Stimulated activated CD8-positive, alpha-beta memory T cell treated with anti-CD3 and anti-CD28 coated beads, Interleukin-15, amount 100 ng/mL, for 48 hours (primary cell): ENCODE measurements at places on chromosomes 11 and 22.
A peak's percentile ranks its signal among the peaks of the same experiment; 100 is the strongest.

GRCh38 chr11:113085446-113085845 lies 124.2 kb downstream of the NCAM1 start:
- no peak for DNase-seq

DNA sequence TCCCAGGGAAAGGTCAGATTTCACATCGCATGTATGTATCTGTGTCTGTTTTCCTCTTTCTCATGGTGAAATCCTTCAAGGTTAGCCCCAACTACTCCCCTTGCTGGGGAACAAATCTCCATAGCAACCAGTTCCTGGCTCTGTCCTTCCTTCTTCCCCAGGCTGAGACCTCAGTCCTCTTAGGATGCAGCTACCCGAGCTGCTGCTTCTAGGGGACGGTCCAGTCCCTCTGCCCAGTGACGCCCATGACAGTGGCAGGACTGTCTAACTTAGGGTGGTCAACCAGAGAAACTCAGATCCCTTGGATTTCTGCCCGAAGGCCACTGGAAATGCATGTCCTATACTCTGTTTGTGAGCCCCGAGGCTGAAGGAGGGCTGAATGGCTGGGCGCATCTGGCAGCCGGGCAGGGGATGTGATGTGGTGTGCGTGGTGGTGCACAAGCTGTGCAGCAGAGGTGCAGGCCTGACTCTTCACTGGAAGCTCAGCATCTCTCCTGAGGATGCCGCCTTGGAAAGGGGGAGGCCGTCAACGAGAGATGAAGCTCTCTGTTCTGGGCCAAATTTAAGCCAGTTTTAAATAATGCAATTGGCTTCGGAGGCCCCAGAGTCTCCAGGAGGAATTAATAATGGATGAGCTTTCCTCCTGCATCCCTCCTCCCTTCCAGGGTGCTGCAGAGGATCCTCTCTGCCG lies 118.7 kb upstream of the B3GAT1 start:
- no peak for DNase-seq

DNA sequence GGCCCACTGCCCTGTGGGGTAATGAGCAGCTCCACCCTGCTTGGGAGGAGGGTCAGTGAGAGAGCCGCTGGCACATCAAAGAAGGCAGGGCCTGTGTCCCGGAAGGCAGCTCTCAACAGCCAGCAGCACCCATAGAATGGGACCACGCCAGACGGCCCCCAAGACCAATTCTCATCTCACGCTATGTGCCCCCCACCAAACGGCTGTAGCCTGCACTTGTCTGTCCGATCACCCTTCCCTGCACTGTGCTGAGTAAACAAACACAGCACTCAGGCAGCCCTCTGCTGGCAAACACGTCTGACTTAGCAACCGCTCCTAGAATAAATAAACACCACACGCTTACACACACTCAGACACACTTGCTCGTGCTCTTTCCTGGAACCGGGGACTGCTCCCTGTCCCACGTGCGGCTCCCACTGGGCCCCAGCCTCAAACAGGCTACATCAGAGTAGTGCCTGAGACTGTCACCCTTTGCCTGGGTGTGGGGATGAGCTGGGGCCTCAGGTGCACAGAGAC lies 53.2 kb upstream of the CDON start:
- no peak for DNase-seq

DNA sequence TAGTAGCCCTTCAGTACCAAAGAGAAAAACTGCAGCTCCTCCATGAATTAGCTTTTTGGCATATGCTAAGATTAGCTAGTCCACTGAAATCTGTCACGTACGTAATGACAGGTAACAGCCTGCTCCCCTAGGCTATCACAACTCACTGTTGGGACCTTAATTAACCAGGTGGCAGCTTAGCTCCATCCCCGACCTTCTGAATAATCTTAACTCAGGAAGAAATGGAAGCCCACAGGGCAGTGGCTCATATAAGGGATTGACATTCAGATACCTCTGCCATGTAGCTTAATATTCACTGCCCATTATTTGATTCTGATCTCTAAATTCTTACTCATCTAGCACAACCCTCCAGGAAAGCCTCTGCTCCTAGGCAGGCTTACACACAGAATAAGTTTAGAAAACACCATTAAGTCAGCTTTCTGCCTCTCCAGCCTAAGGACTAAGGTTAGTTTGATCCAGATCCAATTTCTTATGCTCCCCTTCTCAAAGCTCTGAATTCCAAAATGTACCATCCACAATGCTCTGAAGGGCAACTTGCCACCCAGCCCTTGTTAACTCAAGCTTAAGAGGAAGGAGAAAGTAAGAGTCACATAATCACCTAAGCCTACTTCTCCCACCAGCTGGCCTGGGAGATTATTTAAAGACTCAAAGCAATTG lies 5.0 kb downstream of the HSPA8 start:
- no peak for DNase-seq

DNA sequence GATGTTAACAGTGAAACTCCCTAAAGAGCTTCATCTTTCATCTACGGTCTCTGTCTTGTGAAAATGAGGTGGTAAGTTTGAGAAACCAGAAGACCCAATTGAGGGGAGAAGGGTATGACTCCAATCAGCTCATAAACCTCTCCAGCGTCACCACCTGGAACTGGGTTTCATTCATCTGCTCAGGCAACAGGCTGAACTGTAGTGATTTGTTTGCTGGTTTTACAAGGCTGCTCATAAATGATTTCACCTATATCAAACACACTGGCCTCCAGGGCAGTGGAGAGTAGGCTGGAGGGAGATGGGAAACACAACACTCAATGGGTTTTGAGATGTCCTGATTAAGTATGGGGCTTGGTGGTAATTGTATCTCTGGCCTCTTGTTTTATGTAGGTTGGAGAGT lies 79.0 kb downstream of the EFCAB6 start:
- no peak for DNase-seq

DNA sequence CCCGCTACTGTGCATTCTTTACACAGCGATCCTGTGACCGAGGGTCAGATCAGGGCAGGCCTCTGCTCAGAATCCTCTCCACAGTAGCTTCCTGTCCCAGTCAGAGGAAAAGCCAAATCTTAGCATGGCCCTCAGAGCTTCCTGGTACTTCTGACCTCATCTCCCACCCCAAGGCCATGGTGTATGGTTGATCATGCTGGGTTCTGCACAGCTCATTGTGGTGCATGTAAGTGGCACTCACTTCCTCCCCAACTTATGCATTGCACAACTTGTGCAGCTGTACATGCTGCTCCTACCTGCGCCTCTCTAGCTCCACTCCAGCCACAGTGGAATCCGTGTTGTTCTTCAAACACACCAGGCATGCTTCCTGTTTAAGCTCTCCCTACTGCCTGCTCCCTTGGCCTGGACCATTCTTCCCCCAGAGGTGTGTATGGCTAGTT lies 20.3 kb downstream of the BMAL1 start:
- peak; percentile 38 for DNase-seq
